ENCODE measurements at places on chromosomes 7 and 10.

DNA sequence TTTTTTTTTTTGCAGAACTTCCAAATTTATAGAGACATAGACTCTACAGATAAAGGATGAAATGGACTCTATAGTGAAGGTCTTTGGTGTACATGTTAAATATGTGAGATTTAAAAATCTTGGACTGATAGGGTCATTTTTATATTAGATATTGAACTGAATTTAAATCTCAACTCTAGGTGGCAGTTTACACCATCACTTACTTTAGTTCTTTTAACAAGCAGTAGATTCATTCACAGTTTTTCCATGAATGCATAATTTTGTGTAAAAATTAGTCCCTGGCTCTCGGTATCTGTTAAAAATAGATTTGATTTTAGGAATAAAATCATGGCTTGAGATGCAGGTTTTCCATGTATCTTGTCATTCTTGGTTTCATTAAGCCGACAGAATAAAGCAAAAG is 31.1 kb upstream of the SNX13 start:
- no peak for DNase-seq

- DNase-seq, result no peak
These were observed 182.5 kb downstream of the LRMDA start for GRCh38 chr10:75613685-75614504.

- DNase-seq, result no peak
These were observed 143.1 kb upstream of the KLF6 start for GRCh38 chr10:3928078-3928477.

DNA sequence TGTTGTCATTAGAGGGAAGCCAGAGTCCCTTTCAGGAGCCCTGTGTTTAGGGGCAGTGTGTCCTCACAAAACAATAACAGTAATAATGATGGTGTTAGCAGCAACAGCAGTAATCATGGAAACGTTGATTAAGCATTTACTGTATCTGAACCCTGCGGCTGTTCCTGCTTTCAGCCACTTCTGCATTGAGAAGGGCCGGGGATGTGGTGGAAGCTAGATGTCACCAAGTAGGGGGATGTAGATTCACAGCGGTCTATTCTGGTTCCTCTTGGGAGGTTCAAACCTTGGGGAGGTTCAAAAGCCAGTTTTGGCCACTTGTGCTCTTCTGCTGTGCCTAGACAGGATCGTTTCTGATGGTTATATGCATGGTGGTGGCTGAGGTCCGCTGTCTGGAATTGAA is 44.8 kb downstream of the PRPF18 start:
- DNase-seq, result no peak
